ENCODE measurements at places on chromosomes 5 and 9.

DNA sequence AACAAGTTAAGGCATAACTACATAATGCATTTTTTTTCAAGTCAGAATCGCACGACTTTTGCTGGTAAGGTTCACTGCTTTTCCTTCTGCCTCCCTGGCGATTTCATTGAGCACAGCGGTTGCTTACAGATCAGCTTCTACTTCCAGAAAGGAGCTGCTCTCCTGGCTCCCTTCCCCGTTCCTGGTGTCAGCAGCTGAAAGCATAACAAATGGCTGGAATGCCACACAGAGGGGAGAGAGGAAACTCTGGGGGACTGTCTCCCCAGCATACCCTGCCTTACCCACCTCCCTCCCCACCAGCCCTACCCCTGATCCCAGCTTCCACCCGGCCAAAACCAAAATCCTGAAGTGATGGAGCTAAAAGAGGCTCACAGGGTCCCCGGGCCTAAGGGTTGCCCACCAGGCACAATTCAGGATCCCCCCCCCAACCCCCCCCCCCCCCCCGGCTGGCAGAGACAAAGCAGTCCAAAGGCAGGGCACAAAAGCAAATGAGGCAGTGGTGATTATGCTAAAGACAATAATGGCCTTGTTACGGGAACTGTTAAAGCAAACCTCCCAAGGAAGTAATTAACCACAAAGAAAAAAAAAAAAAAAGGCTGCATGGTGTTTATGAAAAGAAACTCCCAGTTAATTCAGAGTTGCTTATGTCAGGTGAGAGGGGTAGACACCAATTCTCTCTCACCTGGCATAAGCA, 126.1 kb upstream of the WWC1 start:
- DNase-seq, result no peak

DNA sequence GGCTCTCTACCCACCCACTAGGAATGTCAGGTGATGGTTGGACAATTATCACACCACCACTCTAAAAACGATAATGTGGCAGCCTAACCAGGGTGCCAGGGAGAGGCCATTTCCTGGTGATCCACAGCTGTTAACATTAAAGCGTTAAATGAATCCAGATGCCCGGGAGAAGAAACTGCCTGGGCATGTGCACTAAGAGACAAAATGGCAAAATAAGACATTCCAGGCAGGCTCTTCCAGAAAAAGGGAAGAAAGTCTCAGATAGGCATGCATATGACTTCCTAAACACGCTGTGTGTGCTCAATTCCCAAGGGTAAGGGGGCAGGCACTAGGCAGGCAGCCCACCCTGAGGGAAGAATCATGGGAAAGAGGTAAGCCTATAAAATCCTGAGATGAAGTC, 4.6 kb upstream of the TXN start:
- no peak for DNase-seq

- DNase-seq, result peak; percentile 1
Measured at GRCh38 chr9:107712390-107712789, 222.8 kb upstream of the KLF4 start.

DNA sequence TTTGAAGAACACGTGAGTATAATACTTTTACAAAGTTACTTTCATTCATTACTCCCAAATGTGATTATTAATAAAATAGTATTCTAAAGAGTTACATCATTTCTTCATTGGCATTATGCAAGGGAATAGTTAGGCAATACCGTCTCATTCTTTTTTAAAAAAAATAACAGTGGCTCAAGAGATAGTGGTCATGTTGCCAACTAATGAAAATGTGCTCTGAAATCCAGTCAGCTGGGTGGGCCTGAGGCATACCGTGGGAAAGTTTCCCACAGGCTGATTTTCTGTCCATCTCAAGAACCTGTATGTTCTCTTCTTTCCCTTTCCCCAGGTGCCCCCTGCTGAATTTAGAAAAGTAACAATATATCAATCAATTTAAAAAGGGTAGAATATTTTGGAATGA, 40.8 kb upstream of the ROPN1L start:
- DNase-seq, result no peak

- no peak for DNase-seq
Measured at GRCh38 chr9:135498381-135499126, 1.9 kb upstream of the MRPS2 start.

- DNase-seq, result no peak
Measured at GRCh38 chr9:2781336-2781735, 62.6 kb downstream of the PUM3 start.

- DNase-seq, result no peak
Measured at GRCh38 chr5:179616002-179616594, 7.4 kb downstream of the HNRNPH1 start.

DNA sequence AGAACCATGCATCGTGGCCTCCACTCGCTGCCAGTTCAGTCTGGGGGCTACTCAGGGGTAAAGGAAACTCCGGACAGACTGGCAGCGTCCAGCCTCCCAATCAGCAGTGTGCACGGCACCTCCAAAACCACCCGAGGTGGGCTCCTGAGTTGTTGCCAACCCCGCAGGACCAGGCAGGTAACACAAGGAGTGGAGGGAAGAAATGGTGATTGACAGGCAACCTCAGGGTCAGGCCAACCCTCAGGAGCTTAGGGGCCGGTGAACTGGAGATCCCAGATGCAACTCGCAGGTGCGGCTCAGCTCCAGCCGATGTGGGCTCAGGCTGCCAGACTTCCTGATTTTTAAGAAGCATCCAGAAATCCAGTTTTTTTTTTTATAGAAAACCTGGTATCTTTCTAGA, 37.3 kb upstream of the AKNA start:
- DNase-seq, result no peak

- no peak for DNase-seq
Measured at GRCh38 chr9:104944871-104945270, 16.9 kb upstream of the ABCA1 start.

GRCh38 chr9:131477367-131477766, 25.4 kb upstream of the POMT1 start:
- no peak for DNase-seq

DNA sequence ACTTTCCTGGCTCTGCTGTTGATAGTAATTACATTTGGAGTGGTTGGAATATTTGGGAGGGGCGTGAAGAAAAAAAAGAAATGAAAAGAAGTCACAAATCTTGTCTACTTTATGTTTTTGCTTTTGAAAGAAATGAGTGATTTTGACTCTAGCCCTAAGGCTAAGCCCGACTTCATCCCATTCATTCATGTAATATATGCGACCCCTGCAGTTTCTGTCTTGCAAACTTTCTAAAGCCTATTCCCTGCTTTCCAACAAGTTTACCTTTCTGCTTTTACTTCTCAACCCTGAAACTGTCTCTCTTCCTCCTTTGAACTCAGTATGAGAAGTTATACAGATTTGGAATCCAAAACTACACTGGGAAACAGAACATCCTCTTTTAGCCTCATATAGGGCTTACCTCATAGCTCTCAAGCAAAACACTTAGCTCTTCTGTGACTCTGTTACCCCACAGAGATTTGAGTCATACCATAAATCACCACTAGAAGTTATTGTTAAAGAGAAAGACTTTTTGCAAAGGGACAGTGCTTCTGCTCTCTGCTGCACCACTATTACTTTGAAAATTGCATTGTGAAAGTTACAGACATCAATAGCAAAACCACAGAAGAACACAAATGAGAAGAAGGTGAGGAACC, 1.6 kb downstream of the CFAP95 start:
- DNase-seq, result peak; percentile 11

GRCh38 chr5:33725806-33726205, 166.0 kb downstream of the ADAMTS12 start:
- DNase-seq, result no peak

GRCh38 chr5:72506158-72506549, 1.1 kb downstream of the ZNF366 start:
- DNase-seq, result no peak

GRCh38 chr5:956941-957747, 51.5 kb upstream of the NKD2 start:
- peak; percentile 26 for DNase-seq

GRCh38 chr9:116190637-116191396, 37.2 kb downstream of the PAPPA start:
- DNase-seq, result no peak

DNA sequence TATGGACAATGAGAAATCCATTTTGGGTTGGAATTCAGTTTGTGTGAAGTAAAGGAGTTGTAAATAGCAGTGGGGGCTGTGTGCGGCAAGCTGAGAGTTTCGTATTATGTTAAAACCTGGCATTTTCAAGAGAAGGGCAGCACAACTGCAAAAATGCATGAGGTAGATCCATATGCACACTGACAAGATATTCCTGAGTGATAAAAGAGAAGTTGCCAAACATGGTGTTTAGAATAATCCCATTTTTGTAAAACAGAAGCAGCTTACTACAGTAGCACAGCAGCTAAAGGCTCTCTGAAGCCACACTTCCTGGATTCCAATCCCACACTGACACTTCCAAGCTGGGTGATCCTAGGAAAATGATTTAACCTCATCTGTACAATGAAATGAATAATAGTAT, 11.2 kb downstream of the GLRA1 start:
- no peak for DNase-seq

- no peak for DNase-seq
Measured at GRCh38 chr5:180604271-180604670, 13.0 kb upstream of the SCGB3A1 start.

GRCh38 chr9:117783828-117784227, 79.6 kb downstream of the TLR4 start:
- DNase-seq, result peak; percentile 78

GRCh38 chr9:130956636-130957450, 17.8 kb upstream of the FIBCD1 start:
- no peak for DNase-seq

- DNase-seq, result no peak
Measured at GRCh38 chr5:173474881-173475287, 141.6 kb downstream of the BOD1 start.

GRCh38 chr5:135829681-135830383, 4.6 kb upstream of the SLC25A48 start:
- DNase-seq, result no peak

DNA sequence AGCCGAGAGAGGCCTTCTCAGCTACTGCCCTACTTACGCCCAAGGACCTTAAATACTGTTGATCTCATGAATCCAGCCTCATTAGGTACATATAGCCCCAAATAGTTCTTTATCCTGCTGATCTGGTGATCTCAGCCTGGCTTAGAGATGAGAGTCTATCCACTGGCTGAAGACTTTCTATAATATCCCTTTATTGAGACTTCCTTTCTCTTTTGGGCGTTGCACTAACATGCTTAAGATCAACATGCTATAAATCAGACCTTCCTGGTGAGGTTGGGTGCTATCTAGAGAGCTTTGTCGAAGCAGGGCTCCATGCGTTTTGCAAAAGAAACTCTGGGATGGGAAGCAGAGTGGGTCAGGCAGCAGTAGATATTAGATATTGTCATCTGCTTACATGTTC, 44.0 kb upstream of the AGXT2 start:
- no peak for DNase-seq

DNA sequence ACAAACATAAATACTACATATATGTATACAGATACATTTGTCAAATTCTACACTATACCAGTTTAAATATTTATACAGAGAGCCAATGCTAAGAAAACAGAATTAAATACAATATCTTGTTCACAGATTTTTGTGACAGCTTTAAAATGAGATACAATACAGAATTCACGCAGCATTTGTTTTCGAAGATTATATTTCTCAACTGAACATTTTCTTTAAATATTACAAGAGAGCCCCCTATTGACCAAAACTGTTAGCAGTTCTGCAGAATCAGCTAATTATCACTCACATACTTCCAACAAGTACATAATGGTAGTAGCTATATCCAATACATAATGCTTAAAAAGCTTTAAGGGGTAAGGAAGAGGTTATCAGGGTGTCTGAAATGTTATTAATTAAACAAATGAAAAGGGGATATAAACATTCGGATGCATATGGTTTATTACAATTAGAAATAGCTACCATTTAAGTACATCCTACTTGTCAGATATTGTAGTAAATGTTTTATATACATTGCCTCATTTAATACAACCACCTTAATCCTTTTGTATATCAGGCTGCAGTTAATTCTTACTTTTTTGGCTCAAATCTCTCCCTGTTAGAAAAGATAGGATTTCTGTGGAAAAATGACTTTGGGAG, 31.7 kb downstream of the ZDHHC21 start:
- peak; percentile 12 for DNase-seq

GRCh38 chr9:20397348-20397747, 225.0 kb downstream of the MLLT3 start:
- no peak for DNase-seq

DNA sequence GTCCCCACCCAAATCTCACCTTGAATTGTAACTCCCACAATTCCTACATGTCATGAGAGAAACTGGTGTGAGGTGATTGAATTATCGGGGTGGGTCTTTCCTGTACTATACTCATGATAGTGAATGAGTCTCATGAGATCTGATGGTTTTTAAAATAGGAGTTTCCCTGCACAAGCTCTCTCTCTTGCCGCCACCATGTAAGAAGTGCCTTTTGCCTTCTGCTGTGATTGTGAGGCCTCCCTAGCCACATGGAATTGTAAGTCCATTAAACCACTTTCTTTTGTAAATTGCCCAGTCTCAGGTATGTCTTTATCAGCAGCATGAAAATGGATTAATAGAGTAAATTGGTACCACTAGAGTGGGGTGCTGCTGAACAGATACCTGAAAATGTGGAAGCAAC, 140.9 kb downstream of the ARHGEF28 start:
- DNase-seq, result no peak

GRCh38 chr9:27749838-27750237, 176.6 kb upstream of the C9orf72 start:
- no peak for DNase-seq

Measured in CD4-positive, alpha-beta T cell treated with Interleukin-17A for 1 hour (primary cell).